ENCODE measurements at places on chromosomes 2 and 18. TPM values are rescaled to one million over a fixed set of nuclear protein-coding genes. Genes with fewer than 3 reads are reported as not detected.
A peak's percentile ranks its signal among the peaks of the same experiment; 100 is the strongest.

Gene DQX1
- polyA plus RNA-seq: 0.19 TPM

Gene DTNA
- 17.1 TPM for polyA plus RNA-seq

Gene EVA1A
- 13.8 TPM for polyA plus RNA-seq

DNA sequence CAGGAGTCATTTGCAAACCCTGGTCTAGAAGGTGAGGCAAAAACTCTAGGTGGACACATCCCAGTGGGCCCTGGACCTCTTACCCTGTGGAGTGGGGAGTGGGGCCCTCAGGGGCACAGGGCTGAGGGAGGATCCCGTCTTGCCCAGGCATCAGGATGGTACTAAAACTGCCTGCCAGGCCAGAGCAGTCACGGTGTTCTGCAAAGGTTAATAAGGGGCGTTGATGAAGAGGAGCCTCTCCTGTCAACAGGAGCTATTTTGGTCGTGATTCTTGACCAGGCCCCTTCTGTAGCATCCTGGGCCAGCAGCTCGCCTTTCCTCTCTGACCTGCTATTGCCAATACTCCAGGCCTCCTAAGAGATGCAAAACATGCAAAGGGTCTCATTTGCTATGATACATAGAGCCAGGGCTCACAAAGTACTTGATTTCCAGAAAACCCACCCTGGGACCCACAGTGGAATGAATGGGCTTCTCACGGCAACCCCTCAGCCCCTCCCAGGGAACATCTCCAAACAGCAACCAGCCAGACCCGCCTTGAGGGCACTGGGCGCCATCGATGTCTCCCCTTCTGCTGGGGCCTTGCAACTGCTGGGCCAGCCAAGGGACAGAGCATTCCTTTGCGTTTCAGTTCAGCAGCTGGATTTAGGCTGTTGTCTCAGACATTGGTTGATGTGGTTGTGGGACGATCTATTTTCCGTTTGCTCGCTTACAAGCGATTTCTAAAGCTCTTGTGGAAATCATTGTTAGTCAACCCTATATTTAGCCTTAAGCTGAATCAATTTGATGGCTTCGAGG, 111.1 kb downstream of the PDCL3 start:
- DNase-seq: no peak

GRCh38 chr2:118177884-118178283, 89.6 kb downstream of the INSIG2 start:
- no peak for DNase-seq

- DNase-seq: no peak
These were observed 30.4 kb upstream of the INHBB start for GRCh38 chr2:120315367-120316033.

DNA sequence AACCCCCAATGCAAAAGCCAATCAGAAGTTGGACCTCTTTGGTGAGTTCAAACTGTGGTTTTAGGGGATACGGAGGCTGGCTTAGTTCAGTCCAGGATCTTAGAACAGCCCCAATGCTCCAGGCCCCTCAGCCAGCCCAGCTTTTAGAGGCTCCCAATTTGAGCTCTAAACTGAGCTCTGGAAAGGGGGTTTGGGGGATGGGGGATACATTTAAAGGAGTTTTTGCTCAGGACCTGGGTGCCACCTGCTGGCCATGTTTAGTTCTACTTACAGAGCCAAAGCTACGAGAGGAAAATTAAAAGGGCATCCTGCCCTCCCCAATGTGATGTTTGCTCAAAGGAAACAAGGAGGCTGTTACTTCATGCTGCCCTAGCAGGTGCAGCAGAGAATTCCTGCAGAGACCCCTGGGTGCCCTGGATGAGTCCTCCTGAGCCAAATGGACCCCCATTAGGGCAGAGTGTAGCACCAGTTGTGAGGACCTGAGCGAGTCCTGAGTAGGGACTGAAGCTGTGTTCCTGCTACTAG, 15.9 kb upstream of the TMEM214 start:
- peak; percentile 33 for DNase-seq

DNA sequence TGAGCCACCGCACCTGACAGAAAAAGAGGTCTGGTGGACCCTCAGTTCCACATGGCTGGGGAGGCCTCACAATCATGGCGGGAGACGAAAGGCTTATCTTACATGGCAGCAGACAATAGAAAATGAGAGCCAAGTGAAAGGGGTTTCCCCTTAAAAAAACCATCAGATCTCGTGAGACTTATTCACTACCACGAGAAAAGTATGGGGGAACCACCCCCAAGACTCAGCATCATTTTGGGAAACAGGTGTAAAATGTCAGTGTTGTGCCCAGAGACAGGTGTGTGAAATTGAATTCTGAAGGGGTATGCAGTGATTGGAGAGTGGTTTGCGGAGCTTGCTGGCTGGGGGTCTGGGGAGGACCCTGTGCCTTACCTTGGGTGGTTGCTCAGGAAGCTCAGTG, 4.6 kb upstream of the D2HGDH start:
- no peak for DNase-seq

GRCh38 chr2:24115057-24115456, 8.1 kb downstream of the PFN4 start:
- no peak for DNase-seq

DNA sequence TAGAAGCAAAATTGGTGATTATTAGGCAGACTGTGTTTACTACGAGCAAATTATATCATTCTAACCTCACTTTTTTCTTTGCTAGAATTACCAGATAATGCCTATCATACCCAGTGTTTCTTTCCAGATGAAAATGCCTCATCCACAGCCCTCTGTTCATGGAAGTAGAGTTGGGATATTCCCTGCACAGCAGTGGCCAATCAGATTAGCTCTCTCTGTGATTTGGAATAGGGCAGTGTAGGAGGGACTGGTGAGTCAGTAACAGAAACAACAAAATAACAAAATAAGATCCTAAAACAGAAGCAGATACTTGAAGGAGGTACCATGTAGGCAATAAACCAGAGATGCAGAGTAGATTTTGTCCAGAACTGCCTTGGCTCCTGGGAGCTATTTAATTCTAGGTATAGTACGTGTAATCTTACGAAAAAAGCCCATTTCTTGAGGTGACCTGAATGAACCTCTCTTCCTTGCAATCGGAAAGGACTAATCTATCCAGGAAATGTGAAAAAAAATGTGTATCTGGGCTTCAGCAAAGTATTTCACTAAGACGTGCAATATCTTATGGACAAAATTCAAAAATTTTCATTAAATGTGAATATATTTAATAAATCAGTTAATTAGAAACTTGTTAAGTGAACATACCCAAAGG, 18.4 kb upstream of the TMEM17 start:
- no peak for DNase-seq

DNA sequence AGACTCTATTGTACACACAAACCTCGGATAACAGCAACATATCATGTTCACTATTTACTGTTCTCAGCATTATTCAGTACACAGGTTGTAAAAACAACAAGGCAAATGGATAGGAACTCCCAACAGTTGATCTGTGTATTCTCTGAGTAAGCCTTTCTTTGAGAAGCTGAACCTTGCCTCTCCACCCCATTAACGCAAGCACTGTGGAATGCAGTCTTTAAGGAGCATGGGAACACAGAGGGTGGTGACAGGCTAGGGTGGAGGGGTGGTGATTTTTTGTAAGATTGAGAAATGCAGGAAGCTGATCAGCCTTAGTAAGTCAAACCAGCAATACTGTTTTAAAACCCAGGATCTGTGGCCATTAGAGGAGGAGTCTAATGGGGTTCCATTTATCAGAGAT, 19.6 kb upstream of the SERPINB11 start:
- DNase-seq: no peak

All from right renal pelvis (tissue), 4 donors.